B cell (primary cell): ENCODE measurements at places on chromosomes 4 and X. TPM values are rescaled to one million over a fixed set of nuclear protein-coding genes. Genes with fewer than 3 reads are reported as not detected.
A peak's percentile ranks its signal among the peaks of the same experiment; 100 is the strongest.

The SH2D1A gene
- total RNA-seq: not detected in 2 replicates

GRCh38 chr4:111492496-111492895 is 652.8 kb upstream of the FAM241A start:
- DNase-seq: no peak

- peak; percentile 9 for DNase-seq
Measured at GRCh38 chr4:99943904-99944437, 2.4 kb downstream of the DNAJB14 start.

DNA sequence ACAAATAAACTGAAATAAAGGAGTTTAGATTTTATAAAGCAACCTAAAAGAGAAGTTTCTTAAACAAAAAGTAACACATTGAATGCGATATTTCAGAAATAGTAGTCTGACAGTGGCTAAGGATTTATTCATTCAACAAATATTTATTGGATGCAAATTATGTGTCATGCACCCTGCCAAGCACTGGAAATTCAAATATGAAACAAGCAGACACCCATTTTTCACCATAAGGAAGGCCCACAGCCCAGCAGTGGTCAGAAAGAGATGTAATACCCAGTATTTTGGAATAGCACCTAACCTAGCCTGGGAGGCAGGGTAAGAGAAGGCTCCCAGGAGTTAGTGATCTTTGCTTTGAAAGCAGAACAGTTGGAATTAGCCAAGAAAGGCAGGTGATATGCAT is 855.1 kb upstream of the TENM3 start:
- no peak for DNase-seq

GRCh38 chr4:80931631-80932081 is 98.9 kb upstream of the BMP3 start:
- DNase-seq: no peak

- DNase-seq: no peak
Measured at GRCh38 chr4:127624173-127624572, 8.6 kb upstream of the INTU start.
